ENCODE measurements at places on chromosomes 12 and 14.

DNA sequence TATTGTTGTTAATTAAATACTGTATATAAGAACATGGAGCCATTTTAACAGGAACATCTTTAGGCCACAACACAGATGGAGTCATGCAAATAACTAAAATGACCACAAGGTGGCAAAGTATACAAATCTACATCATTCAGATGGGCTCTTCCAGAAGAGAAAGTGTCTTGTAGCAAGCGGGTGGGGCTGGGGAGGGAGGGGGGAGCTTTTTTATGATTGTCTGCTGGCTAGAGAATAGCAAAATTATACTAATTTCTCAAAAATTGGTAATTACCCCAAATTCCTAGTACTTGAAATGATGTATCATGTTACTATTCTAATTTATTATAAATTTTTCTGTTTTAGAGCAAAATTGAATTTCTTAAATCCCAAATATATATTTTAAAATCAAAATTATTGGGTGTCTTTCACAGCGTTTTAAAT, 378.7 kb downstream of the PRKD1 start:
- no peak overlapping the region for H3K4me3 ChIP-seq
- no peak for DNase-seq
- H3K27me3 ChIP-seq, result no peaks in the 10 kb centered on the region
- no peaks in the 10 kb centered on the region for H3K4me1 ChIP-seq

DNA sequence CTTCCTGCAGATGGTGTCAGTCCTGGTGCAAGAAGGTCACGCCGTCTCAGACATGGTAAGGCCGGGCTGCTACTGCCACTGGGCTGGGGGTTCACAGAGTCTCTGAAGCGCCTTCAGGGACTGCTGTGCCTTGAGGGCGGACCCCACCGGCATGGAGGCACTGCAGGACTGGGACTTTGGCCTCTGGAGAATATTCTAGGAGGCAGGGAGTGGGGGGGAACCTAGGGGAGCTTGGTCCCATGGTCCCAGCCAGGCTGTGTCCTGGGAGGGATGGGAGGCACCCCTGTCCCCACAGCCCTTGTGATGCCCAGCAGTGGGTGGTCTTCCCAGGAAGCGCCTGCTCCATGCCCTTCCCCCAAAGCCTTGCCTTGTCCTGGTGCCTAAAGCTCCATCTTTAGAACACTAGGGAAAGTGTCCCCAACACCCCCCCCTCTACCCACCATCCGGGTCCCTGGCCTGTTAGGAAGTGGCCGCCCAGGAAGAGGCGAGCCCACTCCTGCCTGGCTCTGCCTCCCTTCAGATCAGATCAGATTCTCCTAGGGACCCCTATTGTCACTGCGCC, 1.5 kb downstream of the AMN start:
- no peak for DNase-seq
- peaks cover 40% of the 10 kb centered on the region for H3K27me3 ChIP-seq
- no peaks in the 10 kb centered on the region for H3K36me3 ChIP-seq
- no peak overlapping the region for H3K27ac ChIP-seq

DNA sequence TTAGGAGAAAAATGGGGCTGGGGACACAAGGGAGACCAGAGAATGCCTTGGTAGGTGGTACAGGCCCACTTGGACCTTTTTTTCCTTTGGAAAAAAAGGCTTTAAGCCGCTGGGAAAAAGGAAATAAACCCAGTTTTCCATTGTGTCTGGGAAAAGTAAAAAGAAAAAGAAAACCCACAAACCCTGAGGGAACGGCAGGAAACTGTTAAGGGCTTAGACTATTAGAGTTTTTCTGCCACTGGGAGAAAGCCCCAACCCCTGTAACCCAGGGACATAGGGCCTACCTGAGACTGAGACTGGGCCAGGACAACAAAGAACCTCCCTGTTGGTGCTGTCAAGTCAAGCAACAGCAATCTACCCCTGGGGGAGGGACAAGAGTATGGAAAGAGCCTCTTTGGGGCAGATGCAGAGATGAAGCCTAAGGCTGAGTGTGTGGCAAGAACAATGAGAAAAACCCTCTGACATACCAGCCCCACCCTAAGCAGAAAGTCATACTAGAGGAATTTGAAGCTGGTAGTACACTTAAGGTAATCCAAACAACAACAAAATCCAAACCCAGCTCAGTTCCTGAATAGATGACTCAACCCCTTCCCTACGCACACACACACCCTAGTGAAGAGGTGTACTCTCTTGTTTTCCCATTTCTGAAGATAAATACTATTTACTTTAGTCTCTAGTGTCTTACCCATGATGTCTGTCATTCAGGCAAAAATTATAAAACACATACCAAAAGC, 22.8 kb downstream of the ATF1 start:
- H3K4me1 ChIP-seq, result peaks cover 18% of the 10 kb centered on the region
- peaks cover 42% of the 10 kb centered on the region for H3K36me3 ChIP-seq
- no peak for DNase-seq
- no peak overlapping the region for H3K4me3 ChIP-seq
- H3K27me3 ChIP-seq, result no peaks in the 10 kb centered on the region

- DNase-seq, result peak; percentile 83
- H3K36me3 ChIP-seq, result peaks cover 11% of the 10 kb centered on the region
- no peaks in the 10 kb centered on the region for H3K27me3 ChIP-seq
- peak overlapping the region; percentile 75 for H3K27ac ChIP-seq
- H3K4me3 ChIP-seq, result no peak overlapping the region
- H3K4me1 ChIP-seq, result peaks cover 2% of the 10 kb centered on the region
These were observed 73.6 kb downstream of the TESC start for GRCh38 chr12:117025481-117026151.

- H3K27me3 ChIP-seq, result no peaks in the 10 kb centered on the region
- H3K4me1 ChIP-seq, result no peaks in the 10 kb centered on the region
- no peaks in the 10 kb centered on the region for H3K36me3 ChIP-seq
- DNase-seq, result no peak
- no peak overlapping the region for H3K27ac ChIP-seq
- H3K4me3 ChIP-seq, result no peak overlapping the region
These were observed 270.6 kb downstream of the NAV3 start for GRCh38 chr12:78101113-78101876.

DNA sequence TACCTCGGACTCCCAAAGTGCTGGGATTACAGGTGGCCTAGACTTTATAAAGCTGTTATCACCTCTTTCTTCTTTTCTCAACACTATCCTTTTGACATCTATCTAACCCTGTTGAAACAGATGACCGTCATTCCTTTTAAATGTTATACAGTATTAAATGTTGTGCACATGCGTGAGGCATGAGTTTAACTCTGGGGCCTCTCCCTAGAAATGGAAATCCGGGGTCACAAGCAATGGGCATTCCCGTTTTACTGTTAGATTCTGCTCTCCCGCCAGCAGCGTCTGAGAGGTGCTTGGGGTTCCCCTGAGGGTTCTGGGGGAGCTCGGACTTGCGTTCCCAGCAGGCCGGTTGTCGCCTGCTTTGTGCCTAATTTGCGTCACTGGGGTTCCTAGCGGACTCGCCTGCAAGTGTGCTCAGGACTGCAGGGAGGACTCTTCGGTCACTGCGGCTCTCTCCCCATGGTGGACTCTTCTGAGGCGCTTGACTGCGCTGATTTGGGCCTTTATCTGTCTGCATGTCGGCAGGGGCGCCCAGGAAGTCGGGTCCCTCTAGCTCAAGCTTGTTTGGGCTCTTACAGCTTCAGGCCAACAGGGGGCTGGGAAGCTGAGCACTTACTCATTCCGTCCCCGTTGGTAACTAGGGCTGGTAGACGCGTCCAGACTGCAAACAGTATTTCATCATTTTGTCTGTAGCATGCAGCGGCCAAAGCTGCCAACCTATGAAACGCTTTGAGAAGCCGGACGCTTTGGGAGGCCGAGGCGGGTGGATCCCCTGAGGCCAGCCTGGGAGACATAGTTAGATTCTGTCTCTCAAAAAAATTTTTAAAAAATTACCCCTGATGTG, 1.2 kb upstream of the RAN start:
- peaks cover 32% of the 10 kb centered on the region for H3K4me1 ChIP-seq
- peak overlapping the region; percentile 90 for H3K4me3 ChIP-seq
- peak; percentile 86 for DNase-seq

DNA sequence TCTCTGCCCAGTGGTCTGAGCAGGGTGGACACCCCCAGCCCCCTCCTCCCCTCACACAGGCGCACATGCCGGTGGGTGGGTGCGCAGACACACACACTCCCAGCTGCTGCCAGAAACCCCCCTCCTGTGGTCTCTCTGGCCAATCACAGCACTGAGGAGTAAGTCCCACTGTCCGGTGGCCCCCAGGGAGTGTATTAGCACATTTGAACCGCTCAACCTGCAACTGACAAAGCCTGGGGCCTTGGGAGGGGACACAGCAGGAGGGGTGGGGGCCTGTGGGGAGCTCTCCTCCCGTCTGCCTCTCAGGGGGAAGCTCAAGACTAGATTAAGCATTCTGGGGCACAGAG, 11.7 kb downstream of the FIGNL2 start:
- H3K4me1 ChIP-seq, result peaks cover 12% of the 10 kb centered on the region
- no peak overlapping the region for H3K4me3 ChIP-seq
- no peak overlapping the region for H3K27ac ChIP-seq
- no peaks in the 10 kb centered on the region for H3K36me3 ChIP-seq
- no peak for DNase-seq
